ENCODE measurements at places on chromosomes 1 and 21. TPM values are rescaled to one million over a fixed set of nuclear protein-coding genes. Genes with fewer than 3 reads are reported as not detected.
A peak's percentile ranks its signal among the peaks of the same experiment; 100 is the strongest.

GRCh38 chr1:150009604-150010392 is 728 bp downstream of the OTUD7B start:
- ATAC-seq, result peak; percentile 51

GRCh38 chr1:238675221-238675620 is 711.1 kb upstream of the CHRM3 start:
- no peak for ATAC-seq

GRCh38 chr1:47927165-47927564 is 70.0 kb downstream of the TRABD2B start:
- peak; percentile 73 for ATAC-seq

GRCh38 chr1:162250004-162250730 is 126.5 kb downstream of the SPATA46 start:
- no peak for ATAC-seq

DNA sequence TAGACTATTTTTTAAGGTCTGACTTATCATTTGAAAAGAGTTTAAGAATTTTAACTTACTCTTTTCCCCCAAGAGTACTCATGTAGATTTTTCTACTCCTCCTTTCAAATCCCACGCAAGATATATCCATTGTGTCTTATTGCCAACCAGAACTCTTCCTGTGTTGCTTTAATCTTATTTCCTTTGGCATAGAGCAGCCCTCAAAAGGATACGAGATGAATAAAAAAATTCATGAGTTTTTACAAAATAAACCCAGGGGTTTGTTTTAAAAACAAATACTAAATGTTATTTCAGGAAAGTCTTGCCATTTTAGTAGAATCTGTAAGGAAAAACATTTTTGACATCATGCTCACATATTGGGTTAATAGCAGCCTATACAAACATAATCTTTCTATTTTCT is 543.2 kb upstream of the CXADR start:
- ATAC-seq, result no peak

GRCh38 chr1:27605796-27606707 is 2.1 kb upstream of the AHDC1 start:
- ATAC-seq, result no peak

DNA sequence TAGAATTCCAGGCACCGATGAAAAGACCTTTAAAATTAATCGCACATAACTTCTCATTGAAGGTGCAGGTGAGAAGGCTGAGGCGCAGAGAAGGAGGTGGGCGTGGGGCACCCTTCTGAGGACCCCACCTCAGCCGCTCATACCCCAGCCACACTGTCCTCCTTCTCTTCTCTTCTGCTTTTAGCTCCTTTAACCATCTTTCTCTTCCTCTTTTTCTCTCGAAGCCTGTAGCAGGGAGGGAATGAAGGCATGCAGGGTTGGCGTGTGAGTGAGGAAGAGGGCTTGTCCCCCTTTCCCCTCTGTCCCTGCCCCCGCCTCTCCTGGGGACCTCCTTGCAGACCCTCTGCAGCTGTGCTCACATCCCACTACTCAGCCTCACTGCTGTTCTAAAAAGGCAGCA is 57.8 kb upstream of the CACNA1E start:
- no peak for ATAC-seq

CYP4A22 gene
- not detected for total RNA-seq
